Stimulated activated CD4-positive, alpha-beta T cell treated with anti-CD3 and anti-CD28 coated beads, Interleukin-1b, Interleukin-23, amount 100 ng/mL, for 1 hour (primary cell): ENCODE measurements at places on chromosomes 13 and 19.

- DNase-seq: no peak
These were observed 314.7 kb downstream of the UQCRFS1 start for GRCh38 chr19:28898249-28898648.

GRCh38 chr19:5719274-5719960 is 529 bp downstream of the LONP1 start:
- DNase-seq: no peak

GRCh38 chr13:94009701-94010100 is 469.8 kb downstream of the DCT start:
- DNase-seq: no peak

- no peak for DNase-seq
These were observed 16.2 kb downstream of the COL4A2 start for GRCh38 chr13:110323172-110323891.

DNA sequence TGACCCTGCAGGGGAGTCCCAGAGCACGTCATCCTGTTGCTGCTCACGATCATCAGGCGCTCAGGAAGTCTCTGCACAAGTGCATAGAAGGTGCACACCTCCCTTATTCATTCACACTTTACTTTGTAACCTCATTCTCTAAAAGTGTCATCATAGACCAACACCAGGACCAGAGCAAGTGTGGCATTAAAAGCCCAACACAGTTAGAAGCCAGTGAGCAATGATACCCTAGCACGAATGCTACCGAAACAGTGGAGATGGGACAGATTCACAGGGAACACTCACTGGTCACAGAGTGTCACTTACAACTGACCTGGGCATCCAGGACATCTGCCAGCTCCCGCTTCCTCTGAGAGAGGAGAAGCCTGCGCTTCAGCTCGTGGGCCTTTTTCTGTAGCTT is 17.0 kb downstream of the HAUS8 start:
- no peak for DNase-seq

GRCh38 chr19:7762719-7763293 is at the start of gene CLEC4M:
Gene CLEC4M, plus strand, starts transcription at chr19:7763243. Its CDS starts 24 bp downstream, at chr19:7763267.
- no peak for DNase-seq

- no peak for DNase-seq
These were observed 32.6 kb downstream of the RUBCNL start for GRCh38 chr13:46354156-46355087.
